ENCODE measurements at places on chromosomes 7 and 10. TPM values are rescaled to one million over a fixed set of nuclear protein-coding genes. Genes with fewer than 3 reads are reported as not detected.

The ARHGEF35 gene
- total RNA-seq: not detected

DNA sequence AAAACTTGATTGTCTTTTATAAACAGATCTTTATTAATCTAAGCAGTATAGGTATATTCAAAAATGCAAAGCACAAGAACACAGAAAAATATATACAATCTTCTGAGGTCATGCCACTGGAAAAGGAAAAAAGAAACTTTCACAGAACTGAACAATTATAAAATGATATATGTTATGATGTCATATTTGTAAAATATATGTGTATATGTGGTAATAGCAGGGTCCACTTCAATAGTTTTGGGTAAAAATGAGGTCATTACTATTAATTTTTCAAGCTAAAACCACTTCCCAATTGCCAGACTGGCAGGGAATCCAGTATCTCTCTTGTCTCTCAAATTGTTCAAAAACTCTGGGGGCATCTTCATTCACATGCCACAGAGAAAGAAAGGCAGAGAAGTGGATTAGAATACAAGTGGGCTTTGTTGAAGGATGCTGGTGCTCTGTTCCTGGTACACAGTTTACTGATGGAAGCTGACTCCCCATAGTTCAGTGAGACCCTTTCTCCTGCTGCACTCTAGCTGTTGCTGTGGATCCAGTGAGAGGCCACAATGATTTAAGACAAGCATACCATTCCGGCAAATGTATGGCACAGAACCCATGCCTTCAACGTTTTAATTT, 19.7 kb downstream of the CTNNA3 start:
- DNase-seq: no peak

DNA sequence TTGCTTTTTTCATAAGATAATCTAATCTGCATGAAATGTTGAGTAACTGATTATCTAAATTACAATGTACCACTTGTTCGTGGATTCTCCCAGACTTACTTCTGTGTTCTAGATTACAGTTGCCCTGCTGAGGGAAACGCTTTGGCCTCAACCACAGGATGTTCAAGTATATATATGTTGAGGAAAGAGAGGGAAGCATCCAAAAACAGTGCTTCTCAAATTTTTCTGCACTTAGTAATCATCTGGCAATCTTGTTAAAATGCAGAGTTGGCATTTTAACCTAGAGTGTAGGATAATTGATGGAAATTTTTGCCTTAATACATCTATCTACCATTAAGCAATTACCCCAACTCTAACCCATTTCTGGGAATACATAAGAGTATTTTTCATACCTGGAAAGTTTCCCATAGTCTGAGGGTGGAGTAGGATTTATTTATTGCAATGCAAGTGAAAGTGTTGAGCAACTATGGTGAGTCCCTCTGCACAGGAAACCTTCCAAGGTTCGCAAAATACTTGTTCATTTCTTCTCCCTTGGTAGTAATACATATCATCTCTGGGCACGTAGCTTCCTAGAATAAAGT, 59.6 kb upstream of the C1GALT1 start:
- DNase-seq: no peak

DNA sequence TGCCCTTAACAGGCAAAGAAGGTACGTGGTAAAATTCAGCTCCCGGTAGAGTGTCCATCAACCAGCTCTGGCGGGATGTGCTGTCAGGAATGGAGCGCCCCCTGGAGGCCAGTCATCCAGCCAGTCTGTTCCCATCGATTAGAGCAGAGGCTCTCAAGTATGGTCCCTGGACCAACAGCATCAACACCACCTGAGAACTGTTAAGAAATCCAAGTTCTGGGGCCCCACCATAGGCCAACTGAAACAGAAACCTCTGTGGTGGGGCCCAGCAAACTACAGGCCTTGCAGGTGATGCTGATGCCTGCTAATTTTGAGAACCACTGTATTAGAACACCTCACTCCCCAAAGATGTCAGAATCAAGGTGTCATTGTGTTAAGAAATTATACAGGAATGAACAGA, 109.2 kb downstream of the DPY19L1 start:
- no peak for DNase-seq

DNA sequence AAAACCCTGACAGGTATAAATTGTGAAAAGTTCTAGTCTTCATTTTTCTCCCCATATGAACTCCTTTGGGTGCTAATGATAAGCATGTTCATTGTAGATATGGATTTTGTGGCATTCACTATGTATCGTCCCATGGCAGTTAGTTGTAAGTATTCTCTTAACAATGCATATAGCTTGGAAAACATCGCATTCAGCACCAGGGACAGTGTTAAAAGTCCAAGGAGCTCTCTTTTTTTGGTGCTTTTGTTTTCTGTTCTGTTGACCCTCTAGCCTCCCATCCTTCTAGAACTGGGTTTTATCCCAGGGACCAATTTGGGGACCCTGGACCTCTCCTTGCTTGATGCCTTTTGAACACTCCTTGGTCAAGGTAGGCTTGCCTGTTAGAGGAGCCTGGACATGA, 37.7 kb downstream of the INSYN2A start:
- no peak for DNase-seq

The MINDY3 gene
- 29.7 TPM for total RNA-seq

The GIGYF1 gene
- 25.7 TPM for total RNA-seq
